Muscle of arm (tissue), 14 donors: ENCODE measurements at places on chromosomes 6 and 20.

- no peak for DNase-seq
These were observed 87.4 kb downstream of the NOL4L start for GRCh38 chr20:32497589-32498224.

DNA sequence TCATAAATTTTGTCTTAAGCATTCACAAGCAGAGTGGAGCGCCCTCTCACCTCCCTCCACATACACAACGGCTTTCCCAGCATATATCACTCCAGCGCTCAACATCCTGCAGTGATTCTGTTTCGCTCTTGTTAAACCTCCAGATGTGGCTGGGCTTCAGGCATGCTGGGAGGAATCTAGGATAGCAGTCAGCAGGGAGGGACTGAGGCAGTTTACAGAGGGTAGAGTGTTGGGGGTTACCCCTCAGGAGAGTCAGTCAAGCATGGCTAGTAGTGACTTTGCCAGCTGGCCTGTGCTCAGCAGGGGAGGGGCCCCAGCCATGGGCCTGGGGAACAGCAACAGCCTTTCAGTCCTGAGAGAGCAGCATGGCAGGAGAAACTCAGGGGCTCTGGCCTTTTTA lies 161.4 kb upstream of the FLRT3 start:
- DNase-seq: peak; percentile 46

DNA sequence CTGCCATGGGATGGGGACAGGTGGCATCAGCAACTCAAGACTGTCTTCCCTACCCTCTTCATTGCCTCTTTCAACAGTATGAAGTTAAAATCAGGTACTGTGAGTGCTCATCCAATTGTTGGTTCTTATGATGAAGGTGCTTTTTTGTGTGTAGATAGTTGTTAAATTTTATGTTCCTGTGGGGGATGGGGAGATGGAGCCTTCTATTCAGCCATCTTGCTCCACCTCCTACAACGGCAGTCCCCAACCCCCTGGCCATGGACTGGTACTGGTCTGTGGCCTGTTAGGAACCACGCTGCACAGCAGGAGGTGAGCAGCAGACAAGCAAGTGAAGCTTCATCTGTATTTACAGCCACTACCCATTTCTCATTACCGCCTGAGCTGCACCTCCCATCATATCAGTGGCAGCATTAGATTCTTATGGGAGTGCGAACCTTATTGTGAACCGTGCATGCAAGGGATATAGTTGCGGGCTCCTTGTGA lies 47.8 kb upstream of the TOP1 start:
- no peak for DNase-seq

- peak; percentile 51 for DNase-seq
These were observed 126.2 kb downstream of the CD164 start for GRCh38 chr6:109255946-109256640.

- no peak for DNase-seq
These were observed 44.5 kb upstream of the ALDH8A1 start for GRCh38 chr6:134994431-134994830.

DNA sequence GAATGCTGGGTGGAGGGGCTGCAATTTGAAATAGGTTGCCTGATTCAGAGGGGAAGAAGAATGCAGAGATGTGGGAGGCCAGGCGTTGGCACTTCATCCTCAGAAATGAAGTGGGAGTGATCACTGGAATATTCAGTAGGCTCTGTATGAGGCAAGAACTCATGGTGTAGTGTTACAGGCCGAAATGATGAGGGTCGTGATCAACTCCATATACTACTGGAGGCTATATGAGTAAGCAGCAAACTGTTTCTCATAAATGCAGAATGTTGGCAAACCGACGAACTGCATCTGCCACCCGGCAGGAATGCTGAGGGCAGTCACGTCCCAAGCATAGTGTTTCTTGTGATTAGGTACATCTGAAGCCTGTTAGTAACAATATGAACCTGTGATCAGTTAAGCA lies 12.7 kb downstream of the KCNS1 start:
- no peak for DNase-seq

GRCh38 chr6:24743944-24744335 lies 25.0 kb upstream of the C6orf62 start:
- no peak for DNase-seq

DNA sequence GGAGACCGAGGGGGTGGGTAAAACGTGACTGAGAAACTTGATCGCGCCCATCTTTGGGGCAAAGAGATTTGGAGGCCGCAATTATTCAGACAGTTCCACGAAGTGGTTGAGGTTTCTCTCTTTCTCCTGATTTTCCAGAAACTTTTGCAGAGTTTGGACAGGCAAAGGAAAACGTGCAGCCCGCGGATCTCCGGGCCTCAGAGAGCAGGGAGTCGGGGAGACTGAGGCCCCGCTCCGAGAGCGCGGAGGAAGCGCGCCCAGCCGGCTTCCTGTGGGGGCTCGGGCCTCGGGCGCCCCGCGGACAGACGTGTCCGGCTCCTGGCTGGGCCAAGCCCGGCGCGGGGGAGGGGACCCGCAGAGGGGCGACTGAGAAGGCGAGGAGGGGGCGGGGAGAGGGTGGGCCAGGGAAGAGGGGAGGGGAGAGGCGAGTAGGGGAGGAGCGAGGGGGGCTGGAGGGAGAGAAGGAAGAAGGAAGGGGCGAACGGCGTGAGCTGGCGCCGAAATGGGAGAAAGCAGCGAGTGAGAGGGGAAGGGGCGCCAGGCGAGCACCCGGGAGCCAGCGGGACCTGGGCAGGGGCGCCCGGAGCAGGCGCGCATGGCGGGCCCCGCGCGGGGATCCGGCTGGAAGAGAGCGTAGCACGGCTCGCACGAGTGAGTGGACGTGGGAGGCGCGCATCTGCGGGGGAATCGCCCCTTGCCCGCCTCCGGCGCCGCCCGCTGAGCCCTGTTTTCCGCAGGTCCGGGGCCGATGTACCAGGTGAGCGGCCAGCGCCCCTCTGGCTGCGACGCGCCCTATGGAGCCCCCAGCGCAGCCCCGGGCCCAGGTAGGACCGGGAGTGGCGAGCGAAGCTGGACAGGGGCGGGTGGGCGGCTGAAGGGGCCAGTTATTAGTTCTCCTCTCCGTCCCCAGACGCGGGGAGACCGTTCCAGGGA lies at the start of gene MDFI:
Gene MDFI, plus strand, starts transcription at position 467 of the 933 bp plus-strand sequence. Its CDS starts 282 bp downstream, at position 749.
- DNase-seq: peak; percentile 84

- no peak for DNase-seq
These were observed 98.5 kb upstream of the TMEM170B start for GRCh38 chr6:11439017-11439420.

DNA sequence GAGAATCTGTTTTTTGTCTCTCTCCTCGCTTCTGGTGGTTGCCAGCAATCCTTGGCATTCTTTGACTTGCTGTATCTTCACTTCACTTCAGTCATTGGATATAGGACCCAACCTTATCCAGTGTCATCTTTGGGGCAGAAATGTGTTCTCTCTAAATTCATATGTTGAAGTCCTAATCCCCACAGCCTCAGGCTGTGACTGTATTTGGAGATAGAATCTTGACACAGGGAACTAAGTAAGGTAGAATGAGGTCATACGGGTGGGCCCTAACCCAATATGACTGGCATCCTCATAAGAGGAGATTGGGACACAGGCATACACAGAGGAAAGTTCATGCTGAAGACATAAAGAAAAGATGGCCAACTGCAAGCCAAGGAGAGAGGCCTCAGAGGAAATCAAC lies 51.9 kb upstream of the TPD52L1 start:
- DNase-seq: no peak
